NCI-H2107 (cell line): ENCODE measurements at places on chromosomes 6 and 20.

GRCh38 chr6:168721571-168721970 is 280.6 kb downstream of the SMOC2 start:
- no peak for DNase-seq

GRCh38 chr20:12916699-12917098 is 92.1 kb upstream of the SPTLC3 start:
- DNase-seq, result no peak

DNA sequence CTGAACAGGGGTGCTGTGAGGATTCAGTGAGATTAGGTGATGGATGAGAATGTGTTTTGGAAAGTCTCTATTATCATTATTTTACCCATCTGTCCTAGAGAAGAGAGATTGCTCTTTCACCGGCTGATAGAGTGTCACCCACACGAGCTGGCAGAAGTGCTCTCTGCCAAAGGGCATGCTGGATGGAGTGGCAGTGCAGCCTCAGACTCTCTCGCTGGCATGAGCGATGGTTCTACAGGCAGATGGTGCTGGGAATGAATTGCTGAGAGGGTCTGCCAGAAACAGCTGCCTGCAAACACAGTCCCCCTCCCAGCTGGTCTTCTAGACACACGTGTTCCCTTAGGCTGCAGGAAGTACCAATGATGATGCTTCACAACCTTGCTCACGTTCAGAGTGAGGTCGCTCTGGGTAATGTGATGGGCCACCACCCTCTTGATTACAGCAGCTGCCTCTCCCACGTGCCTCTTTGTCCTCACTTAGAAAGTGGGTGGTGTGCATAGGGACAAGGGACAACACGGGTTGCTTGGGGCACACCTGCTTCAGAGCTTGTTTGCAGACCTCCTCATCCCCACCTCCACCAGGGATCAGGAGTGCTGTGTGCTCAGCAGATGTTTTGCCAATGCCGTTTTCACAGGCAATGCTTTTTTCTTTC is 84.7 kb downstream of the FOXA2 start:
- no peak for DNase-seq

DNA sequence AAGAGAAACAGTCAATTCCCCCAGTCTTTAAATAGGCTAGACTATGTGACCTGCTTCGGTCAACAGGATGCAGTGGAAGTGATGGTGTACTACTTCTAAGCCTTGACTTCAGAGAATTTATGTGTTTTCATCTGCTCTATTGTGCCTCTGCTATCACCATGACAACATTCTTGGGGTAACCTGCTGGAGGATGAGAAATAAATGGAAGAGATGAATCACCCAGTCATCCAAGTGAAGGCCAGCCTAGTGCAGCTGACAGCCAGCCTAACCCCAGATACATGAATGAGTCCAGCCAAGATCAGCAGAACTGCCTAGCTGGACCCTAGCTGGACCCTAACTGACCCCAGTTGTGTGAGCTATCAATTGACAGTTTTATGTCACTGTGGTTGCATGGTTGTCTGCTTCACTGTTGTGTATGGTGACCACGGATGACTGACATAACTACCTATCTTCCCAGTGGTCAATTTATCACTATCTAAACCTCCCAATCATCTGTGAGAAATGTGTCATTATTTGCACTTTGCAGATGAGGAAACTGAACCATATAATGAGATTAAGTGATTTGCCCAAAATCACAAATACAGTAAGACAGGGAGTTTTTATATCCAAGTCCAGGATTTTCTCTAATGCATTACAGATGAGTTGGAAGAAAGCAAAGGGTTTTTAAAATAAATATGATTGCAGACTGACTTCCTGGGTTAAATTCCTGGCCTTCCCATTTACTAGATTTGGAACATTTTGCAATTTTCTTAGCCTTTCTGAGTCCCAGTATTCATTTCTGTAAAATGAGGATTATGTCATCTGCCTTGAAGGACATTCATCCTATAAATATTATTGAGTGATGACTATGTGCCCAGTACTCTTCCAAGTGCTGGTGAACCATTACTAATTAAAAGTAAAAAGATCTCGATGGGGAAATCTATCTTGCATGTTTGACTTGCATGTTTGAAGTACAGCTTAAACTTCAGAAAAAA is 136.4 kb upstream of the PLCB4 start:
- no peak for DNase-seq

- DNase-seq, result no peak
These were observed 131.1 kb downstream of the JARID2 start for GRCh38 chr6:15376900-15377487.

DNA sequence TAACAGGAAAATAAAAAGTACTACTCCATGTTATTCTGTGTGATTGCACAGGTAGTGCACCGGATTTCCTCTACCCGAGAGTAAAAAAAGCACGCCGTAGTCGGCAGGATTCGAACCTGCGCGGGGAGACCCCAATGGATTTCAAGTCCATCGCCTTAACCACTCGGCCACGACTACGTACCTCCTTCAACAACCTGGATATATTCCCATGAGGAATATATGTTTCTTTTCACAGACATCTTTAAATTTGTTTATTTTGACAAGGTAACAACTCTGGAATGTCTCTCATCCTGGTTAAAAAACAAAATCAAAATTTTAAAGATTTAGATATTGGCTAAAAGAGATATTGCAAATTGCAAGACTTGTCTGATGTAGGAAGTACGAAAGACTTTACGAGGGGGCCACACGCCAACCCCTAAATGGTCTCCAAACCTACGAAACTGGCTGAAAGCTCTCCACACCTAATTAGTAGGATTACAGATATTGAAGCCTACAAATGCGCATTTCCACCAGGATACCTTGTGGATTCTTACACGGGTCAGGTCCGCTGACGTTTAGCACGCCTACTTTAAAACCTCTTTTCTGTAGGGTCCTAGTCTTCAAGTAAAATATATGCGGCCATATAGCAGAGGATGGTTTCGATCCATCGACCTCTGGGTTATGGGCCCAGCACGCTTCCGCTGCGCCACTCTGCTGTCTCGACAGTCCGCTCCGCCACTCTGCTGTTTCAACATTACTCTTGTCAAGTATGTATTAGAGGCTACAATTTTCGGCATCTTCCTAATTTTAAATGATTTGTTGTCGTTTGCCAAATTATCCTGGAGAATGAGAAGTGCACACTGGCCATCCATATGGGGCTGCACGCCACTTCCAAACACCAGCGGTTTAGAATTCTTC is 52.2 kb upstream of the BTN3A2 start:
- DNase-seq, result peak; percentile 26

DNA sequence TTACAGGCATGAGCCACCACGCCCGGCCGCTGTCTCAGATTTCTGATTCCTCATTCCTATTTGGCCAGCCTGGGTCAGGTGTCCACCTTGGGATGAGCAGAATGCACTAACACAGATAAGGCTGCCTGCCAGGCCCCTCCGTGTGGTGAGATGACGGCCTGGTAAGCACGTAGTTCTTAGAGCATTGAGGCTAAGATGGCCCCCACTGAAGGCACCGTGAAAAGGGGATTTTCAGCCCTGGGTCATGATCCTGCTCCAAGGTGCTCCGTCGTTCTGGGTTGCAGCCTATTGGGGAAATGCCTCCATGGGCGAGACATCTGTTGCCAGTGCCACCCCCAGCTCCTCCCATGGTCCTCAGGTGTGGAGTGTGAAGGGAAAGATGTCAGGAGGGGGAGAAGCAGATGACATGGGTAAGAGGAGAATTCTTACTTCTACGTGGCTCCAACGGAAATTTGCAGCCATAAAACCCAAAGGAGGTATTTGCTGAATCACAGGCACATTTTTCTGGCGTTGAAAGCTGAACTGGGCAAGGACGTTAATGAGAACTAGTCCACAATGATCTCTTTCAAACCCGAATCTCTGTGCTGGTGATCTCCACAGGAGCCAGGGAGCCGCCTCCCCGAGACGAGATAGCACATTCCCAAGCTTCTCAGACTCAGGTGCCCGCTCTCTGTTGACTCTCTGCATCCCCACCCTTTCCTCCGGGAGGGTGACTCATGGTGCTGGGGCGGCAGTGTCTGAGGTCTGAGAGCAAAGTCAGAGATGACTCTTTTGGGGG is 34.0 kb upstream of the BMP6 start:
- DNase-seq, result no peak

DNA sequence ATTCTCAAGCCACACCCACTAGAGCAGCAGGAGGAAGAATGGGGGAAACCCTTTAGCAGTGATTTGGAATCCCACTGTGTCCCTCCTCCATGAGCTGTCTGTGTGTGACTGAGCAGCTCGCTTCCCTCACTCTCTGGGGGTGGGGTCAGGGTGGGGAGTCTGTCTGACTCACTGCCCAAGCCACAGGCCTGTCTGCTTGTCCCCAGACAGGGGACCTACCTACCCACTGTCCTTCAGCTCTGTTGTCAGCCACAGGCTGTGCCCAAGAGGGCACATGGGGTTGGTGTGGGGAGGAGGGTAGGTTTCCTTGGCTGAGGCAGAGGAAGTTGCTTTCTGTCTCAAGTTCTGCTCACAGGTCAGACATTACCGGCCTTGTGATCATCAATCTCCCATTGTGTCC is 127.0 kb downstream of the MAFB start:
- no peak for DNase-seq

DNA sequence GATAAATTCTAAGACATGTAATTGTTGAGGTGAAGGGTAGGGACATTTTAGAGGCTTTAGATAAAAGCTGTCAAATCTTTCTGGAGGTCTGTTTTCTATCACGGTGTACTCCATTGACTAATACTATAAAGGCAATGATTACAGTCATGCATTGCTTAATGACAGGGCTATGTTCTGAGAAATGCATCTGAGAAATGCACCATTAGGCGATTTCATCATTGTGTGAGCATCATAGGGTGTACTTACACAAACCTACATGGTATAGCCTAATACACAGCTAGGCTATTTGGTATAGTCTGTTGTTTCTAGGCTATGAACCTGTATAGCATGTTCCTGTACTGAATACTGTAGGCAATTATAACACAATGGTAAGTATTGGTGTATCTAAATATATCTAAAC is 71.3 kb upstream of the FYN start:
- DNase-seq, result no peak

DNA sequence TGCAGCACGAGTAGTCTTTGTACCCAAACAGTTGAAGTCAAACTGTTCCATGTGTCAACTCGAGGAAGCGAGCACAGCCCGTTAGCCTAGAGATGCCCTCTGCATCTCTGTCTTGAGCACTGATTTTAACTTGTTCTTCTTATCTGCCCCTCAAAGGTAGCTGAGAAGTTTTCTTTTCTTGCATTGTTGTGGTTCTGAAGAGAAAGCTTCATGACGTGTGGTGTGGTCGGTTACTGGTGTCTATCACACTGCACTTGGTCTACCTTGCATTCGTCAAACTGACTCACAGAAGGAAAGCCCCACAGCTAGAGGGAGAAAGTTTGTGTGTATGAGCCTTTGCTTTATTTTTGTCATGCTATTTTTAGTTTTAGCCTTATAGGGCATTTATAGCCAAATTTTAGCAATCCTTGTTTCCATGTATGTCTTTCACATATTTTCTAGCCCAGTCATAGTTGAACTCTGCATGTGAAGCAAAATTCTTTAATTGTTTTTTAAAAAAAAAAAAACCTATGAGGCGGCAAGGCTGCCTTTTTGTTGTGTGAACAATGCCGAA is 115.1 kb downstream of the JAG1 start:
- no peak for DNase-seq

GRCh38 chr6:147384029-147384428 is 124.5 kb upstream of the SAMD5 start:
- DNase-seq, result no peak

DNA sequence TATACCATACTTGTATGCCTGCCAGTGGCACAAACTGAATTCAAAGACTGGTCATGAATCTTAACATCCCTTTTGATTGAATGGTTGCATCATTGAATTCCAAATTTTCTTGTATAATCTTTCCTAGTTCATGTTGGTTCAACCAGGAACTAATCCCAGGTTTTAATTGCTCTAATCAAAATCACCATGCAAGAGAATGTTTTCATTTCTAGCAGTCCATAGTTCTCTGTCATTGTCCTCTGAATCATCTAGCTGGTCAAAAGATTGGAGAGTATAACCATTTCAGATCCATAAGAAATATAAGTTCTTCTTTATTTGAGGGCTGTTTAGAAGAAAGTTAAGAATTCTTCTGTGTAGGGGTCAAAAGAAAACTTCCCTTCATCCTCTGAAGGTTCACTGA is 57.2 kb downstream of the ZNF292 start:
- DNase-seq, result no peak

- DNase-seq, result no peak
These were observed 85.3 kb upstream of the SLC22A16 start for GRCh38 chr6:110561696-110562095.

DNA sequence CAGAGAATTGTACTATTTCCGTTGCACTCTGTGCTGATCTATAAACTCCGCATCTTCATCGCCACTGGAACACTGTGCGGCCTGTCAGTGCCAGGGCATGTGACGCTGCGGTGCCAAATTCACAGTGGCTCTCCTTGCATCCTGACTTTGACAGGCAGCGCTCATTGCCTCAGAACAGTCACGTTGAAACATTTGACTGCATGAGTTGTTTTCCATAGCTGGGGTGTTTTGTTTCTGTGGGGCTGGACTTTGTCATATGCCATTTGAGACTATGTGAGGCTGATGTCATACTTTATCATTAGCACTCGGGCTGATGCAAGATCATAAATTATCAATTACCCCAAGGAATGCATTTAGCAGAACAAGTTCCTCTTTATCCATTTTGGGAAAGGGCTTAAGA is 32.7 kb downstream of the CFAP61 start:
- DNase-seq, result no peak

DNA sequence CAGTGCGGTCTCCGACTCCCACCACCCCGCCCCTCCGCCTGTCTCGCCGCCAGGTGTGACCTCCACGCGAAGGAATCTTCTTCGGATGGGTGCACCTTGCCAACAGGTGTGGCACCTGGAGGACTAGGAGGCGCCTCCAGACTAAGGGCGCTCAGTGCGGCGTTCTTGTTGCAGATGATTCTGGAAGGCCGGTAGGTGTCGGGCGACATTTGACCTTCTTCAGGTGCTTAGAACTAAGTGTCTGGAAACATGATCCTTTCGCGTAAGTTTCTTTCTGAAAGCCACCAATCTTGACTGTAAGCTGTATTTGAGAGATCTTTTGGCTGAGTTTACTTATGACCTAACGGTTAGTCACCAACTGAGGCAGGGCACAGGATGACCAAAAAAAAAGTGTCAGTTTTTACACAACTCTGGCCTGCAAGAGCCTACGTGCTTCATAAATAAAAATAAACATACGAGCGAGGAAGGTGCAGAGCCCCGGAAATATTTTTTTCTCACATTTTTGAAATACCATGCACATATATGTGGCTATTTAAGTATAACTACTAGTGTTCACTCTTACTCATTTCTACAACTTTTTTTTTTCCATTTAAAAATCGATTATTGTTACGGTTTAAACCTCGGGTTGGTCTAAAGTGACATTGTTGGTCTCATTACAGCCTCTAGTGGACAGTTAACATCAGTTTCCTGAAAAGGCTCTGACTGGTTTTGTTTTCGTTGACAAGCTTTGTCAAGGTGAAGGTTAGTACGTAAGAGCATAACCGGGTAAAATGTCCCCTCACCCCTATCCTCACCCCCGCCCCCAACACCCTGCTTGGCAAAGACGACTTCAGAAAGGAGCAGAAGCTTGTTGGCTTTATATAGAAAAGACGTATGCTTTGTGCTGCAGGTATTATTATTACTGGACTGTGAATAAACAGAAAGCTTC is 1.6 kb upstream of the ATXN1 start:
- DNase-seq, result no peak
